ENCODE measurements at places on chromosomes 2 and 18. TPM values are rescaled to one million over a fixed set of nuclear protein-coding genes. Genes with fewer than 3 reads are reported as not detected.

DNA sequence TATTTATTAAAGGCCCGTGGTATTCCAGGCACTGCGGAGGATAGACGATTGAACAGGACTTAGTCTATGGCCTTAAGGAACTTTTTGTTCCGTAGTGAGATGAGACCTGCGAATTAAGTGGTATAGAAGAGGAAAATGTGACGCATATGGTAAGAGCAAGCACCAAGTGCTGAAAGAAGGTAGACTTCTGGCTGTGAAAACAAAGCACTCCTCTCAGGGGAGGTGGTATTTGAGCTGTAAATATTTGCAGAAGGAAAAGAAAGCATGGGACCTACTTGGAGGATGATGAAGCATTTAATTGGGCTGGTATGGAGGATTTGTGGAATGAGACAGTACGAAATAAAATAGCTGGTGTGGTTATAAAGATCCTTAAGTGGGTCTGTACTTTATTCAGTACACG is 62.5 kb downstream of the GPR39 start:
- no peak for DNase-seq

DNA sequence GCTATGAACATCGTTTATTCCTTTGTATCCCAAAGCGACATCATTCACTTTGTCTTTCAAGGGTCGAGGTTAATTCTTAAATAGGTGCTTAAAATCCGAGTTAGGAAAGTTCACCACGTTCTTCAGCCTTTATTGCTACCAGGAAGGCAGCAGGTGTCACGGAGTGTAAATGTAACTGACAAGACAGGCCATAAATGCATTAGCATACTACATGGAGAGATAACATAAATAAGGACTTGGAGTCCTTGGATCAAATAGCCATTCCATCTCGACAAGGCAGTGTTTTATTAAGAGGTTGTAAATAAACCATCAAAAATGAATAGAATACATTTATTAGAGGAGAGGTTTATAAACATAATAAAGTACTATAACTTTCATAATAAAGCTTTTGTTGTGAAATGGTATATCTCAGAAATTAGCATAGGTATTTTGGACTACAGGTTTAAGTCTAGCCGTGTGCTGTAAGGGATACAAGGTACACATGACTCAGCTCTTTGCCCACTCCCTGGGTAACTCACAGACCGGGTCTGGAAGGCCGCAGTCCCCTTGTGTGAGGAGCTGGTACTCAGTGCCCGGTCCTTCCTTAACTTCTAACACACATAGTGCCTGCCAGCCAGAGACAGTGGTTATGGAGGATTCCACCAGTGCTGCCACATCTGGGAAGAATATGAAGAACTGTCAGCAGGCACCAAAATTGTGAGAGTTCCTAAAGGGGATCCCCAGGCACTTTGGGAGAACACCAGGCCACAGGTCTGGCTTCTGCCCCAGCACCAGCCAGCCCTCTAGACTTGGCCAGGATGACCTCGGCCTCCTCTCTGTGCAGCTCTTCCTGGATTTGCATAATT is 29.4 kb downstream of the CAPN13 start:
- no peak for DNase-seq

GRCh38 chr18:61637905-61638595 is 254.8 kb downstream of the RNF152 start:
- no peak for DNase-seq

- no peak for DNase-seq
These were observed 4.4 kb upstream of the PPP4R3B start for GRCh38 chr2:55621802-55622201.

DNA sequence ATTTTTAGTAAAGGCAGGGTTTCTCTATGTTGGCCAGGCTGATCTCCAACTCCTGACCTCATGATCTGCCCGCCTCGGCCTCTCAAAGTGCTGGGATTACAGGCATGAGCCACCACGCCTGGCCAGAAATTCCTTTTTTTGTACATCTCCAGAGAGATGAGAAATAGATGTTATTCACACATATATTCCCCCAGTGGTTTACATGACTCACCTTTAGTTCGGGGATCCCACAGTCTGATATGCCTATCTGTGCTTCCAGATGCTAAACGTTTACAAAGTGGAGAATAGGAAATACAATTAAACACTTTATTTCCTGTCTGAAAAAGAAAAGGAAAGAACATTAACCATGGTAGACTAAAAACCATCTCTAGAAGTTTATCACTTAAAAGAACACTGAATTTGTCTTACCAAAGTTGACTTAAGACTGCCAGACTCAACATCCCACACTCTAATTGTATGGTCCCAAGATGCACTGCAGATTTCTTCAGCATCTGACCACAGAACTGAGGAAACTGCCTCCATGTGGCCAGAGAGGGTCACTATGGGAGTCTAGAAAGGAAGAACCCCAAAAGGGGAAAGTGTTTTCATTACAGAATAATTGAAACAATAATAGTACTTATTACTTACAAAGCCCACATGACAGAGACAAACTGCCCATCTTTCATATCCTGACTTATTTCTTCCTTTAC is 12.6 kb upstream of the ICA1L start:
- no peak for DNase-seq

SALL3 gene
- not detected for total RNA-seq
